Mammary epithelial cell (primary cell): ENCODE measurements at places on chromosomes 6 and 20.

DNA sequence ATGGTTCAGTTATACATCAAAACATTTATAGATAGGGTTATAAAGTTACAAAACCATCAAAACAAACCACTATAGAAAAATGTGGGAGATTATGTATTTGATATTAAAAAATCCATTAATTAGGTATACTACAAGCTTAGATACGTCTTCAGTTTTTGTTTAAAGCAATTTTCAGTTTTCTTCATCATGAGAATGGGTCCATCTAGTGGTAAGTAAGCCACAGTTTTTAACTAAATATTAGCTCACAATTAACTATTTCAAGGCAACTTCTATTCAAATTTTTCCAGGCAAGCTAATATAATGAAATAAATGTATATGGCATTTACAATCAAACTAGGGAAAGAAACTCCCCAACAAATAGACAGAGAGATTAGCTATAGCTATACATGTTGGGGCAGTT lies 44.4 kb downstream of the RNGTT start:
- no peak for DNase-seq

- no peak for DNase-seq
Measured at GRCh38 chr6:155432293-155432692, 23.3 kb downstream of the NOX3 start.

GRCh38 chr6:124964764-124965105 lies 2.5 kb downstream of the RNF217 start:
- DNase-seq = no peak

- no peak for DNase-seq
Measured at GRCh38 chr6:71033171-71033570, 76.3 kb upstream of the B3GAT2 start.

DNA sequence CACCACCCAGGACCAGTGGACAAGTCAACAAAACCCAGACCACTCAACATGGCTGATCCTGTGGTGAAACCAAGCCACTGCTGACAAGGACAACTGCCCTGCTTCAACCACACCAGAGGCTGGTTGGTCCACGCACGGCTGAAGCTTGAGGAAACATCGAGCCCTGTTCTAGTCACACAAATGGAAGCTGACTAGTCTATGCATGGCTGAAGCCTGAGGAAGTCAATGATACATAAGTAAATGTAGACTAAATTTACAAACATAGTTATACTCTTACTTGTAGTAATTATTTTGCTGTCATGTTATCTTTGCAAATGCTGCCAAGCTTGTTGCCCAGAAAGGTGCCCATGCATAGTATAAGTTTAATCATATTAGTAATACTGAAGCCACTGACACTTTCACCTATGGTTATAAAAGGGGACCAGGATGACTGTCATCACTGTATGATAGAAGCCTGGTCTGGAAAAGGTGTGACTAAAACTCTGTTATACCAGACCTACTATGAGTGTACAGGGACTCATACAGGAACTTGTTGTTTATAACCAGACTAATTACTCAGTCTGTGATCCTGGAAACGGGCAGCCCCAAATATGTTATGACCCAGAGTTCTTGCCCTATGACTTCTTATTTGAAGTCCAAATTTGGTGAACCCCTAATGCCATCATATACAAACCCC lies 5.6 kb downstream of the IL22RA2 start:
- no peak for DNase-seq

DNA sequence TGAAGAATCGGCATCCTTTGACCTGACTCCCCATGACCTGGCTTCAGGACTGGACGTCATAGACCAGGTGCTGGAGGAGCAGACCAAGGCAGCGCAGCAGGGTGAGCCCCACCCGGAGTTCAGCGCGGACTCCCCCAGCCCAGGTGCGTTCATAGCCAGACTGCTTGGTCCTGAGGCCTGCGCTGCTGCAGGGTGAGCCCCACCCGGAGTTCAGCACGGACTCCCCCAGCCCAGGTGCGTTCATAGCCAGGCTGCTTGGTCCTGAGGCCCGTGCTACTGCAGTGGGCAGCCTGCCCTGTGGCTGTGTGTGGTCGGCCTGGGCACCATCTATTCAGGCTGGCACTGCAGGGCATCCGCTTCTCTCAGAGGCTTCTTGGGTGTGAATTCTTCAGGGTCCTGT lies 15.8 kb downstream of the RTEL1 start:
- no peak for DNase-seq
